ENCODE measurements at places on chromosomes 3 and 15.

DNA sequence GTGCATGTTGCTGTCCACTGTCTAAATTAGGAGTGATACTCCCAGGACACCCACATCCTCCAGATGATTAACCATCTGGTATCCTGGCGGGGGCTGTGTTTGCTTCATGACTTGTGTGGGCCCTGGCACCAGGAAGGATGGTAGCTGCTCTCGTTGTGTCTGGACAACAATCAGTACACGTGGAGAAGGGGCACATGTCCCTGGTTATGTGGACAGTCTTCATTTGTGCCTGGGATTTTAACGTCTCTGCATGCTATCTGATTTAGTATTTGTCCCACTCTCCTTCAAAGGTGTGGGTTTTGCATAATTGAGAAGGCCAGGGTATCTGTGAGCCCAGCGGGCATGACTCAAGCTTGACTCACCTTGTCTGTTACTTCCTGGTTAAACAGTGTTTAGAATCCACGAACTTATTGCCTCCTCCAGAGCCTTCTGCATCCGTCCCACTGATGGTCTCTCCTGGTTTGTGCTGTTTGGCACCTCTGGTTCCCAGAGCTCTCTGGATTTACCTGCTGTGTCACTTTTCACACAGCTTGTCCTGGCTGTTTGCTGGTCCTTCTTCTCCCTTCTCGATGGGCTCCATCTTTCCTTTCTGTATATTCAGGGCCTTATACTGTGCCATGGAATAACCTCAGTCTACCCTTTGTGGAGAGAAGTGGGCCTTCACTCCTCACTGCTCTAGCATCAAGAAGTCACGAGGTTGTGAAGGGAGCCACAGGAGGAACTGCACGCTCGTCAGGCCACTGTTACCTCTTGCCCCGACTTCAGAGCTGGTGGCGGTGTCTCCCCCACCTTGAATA is 32.5 kb downstream of the ARNT2 start:
- no peak for DNase-seq

- DNase-seq: no peak
These were observed 321.8 kb downstream of the TBC1D5 start for GRCh38 chr3:17420668-17421067.

DNA sequence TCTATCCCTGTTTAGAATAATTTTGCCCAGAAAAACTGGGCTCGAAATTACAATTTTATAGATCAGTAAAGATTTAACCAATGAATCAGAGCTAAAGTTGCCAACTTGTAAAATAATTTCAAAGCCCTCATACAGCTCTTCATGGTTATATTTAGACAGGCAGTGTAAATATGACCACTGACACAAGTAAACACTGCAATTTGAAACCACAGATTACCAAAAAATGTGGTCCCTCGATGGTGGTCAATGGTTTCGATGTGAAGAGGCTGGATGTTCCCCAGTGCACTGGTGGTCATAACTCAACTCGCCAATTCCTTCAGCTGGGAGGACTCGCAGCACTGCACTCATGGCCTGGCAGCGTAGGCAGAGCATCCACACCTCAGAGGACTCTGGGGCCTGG is 28.6 kb downstream of the LRTM1 start:
- no peak for DNase-seq

GRCh38 chr15:66105286-66106265 is 148.0 kb downstream of the MEGF11 start:
- DNase-seq: no peak

GRCh38 chr15:91110407-91110806 is 10.3 kb downstream of the SV2B start:
- DNase-seq: no peak

GRCh38 chr3:190132371-190132770 is 11.7 kb upstream of the P3H2 start:
- no peak for DNase-seq

GRCh38 chr3:186359078-186359477 is 3.0 kb downstream of the DGKG start:
- no peak for DNase-seq

DNA sequence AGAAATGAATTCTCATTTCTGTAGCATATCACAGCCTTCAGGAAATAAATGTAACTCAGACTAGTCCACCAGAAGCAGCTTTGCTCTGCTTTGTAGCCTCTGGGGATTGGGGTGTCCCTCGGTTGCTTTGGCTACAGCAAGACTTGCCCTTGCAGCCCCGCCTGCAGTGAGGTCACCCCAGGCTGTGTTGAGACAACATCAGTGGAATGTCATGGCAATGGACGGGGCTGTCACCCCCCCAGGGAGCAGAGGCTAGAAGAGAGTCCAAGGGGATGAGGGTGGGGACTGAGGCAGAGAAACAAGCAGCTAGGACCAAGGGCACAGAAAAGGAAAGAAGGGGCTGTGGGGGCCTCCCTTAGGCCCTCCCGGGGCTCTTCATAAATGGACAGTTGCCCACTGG is 854 bp downstream of the CLEC3B start:
- DNase-seq: no peak

DNA sequence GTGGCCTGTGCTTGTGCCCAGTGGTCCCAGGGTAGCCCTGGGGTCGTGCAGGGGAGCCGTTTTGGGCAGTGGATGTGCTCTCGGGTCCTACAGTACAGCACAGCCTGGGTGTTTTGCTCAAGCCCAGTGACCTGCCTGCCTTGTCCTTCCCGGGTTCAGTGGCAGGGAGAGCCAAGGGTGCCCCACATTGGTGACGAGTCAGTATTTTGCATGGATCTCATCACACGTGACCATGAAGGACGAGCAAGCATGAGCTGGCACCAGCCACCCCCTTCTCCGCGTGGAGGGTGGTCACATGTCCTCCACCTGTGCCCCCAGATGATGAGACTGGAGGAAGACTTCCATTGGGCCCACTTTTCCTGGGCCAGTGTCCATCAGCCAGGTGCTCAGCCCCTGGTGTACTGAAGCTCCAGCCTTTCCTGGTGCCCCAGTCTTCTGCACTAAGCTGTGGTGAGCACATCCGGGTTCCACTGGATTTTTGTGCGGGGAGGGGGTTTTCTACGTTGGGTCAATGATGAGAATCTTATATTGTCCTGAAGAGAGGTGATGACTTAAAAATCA is 197.5 kb downstream of the UBE3A start:
- DNase-seq: no peak

GRCh38 chr3:186644683-186645082 is 4.5 kb downstream of the FETUB start:
- DNase-seq: no peak

DNA sequence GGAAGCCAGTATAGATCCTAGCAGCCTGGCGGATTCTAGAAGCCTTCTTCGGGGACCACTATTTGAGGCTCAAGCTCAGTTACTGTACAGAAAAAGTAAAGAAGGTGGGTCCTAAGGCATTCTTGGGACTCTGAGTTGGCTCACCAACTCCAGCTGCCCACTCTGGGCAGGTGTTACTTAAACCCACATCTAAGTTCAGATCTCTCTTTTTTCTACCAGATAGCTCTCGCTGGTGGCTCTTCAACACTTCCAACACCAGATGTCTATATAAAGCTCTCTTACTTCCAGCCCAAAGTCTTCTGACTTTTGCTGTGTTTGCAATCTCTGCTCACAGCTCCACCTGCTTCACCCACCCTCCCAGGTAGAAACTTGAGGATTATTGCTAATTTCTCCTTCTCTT is 232.8 kb upstream of the TPRG1 start:
- DNase-seq: no peak

DNA sequence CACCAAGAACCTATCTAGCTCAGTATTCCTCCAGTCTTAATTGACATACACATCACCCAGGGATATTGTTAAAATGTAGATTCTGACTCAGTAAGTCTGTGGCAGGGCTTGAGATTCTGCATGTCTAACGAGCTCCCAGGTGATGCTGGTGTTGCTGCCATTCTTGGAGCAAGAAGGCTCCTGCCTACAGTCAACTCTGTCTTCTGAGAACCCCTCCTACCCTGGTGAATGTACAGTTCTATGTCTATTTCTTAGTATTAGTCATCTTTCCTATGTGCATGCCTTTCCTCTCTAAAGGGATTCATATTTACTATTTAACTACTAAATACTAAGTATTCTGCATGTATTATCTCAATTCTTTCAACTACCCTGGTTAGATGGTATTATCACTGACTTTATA is 268.7 kb downstream of the EDEM1 start:
- DNase-seq: no peak

- DNase-seq: no peak
These were observed at the start of gene TRAT1 for GRCh38 chr3:108822123-108822897. Gene TRAT1, plus strand, starts transcription at chr3:108822786. Its CDS starts 142 bp downstream, at chr3:108822928.

DNA sequence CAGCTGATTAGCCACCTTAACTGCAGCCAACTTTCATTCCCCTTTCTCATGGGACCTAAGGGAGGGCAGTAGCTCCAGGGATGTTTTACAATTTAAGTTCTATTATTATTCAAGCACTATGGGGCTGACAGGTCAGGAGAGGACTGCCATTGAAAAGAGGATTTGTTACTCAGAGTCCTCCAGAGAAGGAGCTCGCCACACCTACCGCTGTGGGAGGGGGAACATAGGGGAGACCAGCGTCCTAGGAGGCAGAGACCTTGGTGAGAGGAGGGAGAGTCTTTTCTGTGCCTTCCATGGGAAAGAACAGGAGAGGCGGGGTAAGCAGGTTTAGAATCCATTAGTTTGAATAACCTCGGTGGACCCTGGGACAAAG is 14.4 kb downstream of the ATP10A start:
- no peak for DNase-seq

- no peak for DNase-seq
These were observed 26.7 kb upstream of the TMC3 start for GRCh38 chr15:81400640-81401236.

DNA sequence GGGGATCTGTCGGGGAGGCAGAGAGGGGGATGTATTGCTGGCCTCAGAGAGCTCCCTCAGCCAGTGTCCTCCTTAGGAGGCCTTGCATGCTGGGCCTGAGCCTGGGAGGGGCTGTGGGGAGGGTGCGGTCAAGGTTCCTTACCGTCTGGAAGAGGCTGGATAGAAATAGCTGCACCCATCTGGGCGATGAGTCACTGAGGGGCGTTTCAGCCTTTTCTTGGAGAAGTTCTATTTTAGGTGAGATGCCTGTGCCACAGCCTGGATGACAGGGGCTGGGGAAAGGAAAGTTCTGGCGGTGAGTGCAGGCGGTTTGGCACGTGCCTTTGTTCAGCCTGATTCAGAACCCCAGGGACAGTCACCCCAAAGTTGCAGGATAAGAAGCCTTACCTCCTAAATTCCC is 35.7 kb upstream of the APEH start:
- DNase-seq: no peak

DNA sequence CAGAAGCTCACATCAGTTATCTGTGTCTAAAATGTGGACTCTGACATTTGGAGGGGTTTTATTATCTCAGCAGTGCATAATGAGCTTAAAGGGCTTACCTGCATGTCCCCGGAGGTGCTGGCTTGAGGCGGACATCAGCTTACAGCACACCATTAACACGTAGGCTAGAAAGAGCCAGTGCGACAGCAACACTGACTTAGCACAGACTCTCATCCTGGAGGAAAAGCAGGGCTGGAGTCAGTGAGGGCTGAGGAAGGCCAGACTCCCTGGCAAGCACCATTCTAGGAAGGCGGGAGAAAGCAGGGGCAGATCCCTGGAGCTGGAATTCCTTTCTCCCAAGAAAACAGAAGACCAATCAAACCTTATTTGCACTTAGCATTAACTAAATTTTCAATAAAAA is 51.7 kb downstream of the TAFA4 start:
- no peak for DNase-seq

- DNase-seq: no peak
These were observed 20.1 kb upstream of the PLSCR5 start for GRCh38 chr3:146625186-146625775.

DNA sequence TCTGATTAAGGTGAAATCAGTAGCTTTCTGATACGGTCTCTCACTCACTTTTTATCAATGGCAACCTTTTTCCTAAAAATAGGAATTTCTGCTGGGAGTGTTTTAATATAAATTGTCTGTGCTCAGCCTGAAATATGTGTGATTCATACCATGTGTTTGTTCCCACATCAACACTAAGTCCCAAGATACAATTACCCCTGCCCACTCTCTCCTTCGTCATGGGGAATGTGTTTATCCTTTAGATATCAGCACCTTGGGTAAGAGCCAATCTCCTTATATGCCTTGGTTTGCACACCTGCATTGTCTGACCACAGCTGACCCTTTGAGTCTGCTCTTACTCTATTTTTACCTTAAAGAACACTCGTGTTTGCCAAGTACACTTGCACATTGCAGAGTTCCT is 356.4 kb downstream of the LPP start:
- DNase-seq: no peak

GRCh38 chr3:161107311-161107710 is 2.2 kb upstream of the B3GALNT1 start:
- no peak for DNase-seq

GRCh38 chr3:171569571-171570132 is 109.4 kb upstream of the TNIK start:
- no peak for DNase-seq

GRCh38 chr3:171690281-171690680 is 120.0 kb downstream of the PLD1 start:
- DNase-seq: no peak

DNA sequence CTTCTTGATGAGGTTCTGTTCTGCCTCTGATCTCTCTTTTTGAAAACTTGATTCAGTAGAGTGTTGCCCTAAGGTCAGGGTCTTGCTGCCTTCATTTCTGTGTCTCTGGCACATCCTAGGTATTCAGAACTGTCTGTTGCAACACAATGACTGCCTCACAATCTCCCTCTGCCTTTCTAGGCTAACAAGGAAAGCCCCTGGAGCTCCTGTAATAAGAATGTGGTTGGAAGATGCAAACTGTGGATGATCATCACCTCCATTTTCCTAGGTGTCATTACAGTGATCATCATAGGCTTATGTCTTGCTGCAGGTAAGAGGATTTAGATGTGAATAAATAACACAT is 7.0 kb downstream of the C3orf52 start:
- no peak for DNase-seq

DNA sequence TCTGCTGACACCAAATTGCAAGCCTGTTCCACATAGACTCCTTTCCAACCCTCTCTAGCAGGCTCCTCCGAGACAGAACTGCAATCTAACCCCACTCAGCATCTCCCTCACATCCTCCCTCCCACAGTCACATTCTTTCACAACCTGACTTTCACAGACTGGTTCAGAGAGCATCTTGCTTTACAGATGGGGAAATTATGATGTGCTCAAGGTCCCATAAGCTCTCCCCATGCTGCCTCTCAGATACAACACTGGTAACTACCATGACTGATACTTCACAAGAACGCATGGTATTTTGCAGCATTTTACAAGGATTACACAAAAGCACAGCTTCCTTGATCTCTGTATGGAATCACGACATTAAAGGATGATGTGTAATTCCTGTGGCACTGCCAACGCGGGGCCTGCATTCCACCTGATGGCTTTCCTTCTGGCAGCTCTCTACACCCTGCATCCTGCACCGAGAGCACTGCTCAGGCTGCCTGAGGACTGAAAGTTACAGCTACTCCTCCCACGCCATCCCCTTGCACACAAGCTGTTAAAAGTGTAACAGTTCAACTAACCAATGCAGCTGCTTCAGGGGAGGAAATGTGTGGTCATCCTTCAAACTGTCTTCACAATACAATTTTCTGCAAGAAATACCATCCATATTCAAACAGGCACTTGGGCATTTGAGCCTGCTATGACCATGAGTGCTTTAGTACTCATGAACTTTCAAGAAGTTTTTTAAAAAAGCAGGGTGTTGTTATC is 27.6 kb downstream of the TBC1D2B start:
- peak; percentile 47 for DNase-seq
